ENCODE measurements at places on chromosomes 16 and 17. TPM values are rescaled to one million over a fixed set of nuclear protein-coding genes. Genes with fewer than 3 reads are reported as not detected.

CHST4 gene
- total RNA-seq = not detected

DNA sequence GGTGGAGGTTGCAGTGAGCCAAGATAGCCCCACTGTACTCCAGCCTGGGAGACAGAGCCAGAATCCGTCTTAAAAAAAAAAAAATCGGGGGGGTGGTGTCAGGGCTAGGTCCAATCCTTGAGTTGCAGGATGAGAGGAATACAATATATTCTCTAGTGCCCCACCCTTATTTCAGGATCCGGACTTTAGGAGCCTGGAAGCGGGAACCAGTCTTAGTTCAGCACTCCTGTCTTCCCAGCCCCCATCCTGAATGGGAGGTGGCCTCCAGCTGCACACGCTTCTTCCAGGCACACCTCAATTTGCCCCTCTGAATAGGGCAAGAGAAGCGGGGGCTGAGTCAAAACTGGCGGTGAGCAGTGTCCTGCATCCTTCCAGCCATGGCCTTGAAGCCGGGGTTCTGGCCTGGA is 1.6 kb downstream of the FHOD1 start:
- peaks cover 5% of the 10 kb centered on the region for H3K36me3 ChIP-seq
- H3K4me3 ChIP-seq = peak overlapping the region; percentile 82
- H3K27me3 ChIP-seq = peaks cover 13% of the 10 kb centered on the region
- no peak for DNase-seq

- peaks cover 24% of the 10 kb centered on the region for H3K4me1 ChIP-seq
- H3K27ac ChIP-seq = peak overlapping the region; percentile 79
- DNase-seq = no peak
- H3K4me3 ChIP-seq = peak overlapping the region; percentile 90
- H3K36me3 ChIP-seq = peaks cover 1% of the 10 kb centered on the region
Observed at GRCh38 chr16:54928411-54929089, 2.1 kb upstream of the IRX5 start.

DNA sequence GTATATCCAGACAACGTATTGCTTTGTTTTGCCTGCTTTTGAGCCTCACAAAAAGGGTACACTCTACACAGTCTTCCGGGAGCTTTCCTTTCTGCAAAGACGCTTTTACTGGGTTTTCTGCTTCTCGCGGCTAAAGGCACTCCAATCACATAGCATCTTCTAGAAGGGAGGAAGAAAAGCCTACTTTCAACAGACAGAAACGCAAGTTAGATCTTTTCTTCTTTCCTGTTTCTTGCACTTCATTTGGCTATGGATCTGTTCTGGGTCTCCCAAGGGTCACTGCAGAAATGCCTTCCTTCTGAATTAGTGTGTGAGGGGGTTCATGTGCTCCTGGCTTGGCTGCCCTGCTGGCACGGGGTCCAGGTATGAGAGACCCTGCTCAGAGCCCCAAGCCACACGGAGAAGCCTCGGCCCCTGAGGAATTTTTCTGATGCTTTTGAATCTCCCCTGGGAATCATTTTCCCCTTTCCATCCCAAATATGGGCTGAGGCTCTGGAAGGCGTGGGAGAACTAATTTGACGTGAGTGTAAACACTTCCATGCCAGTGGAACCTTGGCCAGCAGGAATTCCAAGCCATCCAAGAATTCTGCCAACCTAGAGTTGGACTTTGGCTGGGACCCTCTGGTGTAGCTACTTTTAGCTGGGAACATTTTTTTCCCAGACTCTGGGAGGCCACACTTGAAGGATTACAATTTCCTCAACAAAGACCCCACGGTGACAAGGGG is 49.6 kb upstream of the NKD1 start:
- DNase-seq = no peak
- no peaks in the 10 kb centered on the region for H3K27me3 ChIP-seq
- H3K27ac ChIP-seq = no peak overlapping the region
- no peaks in the 10 kb centered on the region for H3K4me1 ChIP-seq

- no peaks in the 10 kb centered on the region for H3K27me3 ChIP-seq
- H3K36me3 ChIP-seq = no peaks in the 10 kb centered on the region
- no peaks in the 10 kb centered on the region for H3K4me1 ChIP-seq
- DNase-seq = no peak
Observed at GRCh38 chr16:52364500-52364899, 182.4 kb downstream of the TOX3 start.

TRIM47 gene
- total RNA-seq = 27.9 TPM

DNA sequence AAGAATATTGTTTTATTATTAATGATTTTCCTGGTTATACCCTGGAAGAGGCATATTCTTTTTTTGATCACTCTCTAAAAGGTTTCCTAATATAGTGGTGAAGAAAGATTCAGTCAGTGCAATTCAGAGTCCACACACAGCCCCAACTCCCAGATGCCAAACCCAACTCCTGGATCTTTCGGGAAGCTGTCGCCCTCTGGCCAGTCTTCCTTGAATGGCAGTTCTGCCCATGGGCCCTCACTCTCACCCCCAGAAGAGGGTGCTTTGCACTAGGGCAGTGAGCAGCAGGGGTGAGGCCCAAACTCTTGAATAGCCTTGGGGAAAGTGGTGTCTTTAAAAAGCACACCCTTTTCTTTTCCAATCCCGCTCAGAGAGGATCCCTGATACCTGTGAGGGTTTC is 11.0 kb downstream of the KRT32 start:
- DNase-seq = no peak
- H3K4me1 ChIP-seq = no peaks in the 10 kb centered on the region
- H3K27ac ChIP-seq = no peak overlapping the region
- no peak overlapping the region for H3K4me3 ChIP-seq

DNA sequence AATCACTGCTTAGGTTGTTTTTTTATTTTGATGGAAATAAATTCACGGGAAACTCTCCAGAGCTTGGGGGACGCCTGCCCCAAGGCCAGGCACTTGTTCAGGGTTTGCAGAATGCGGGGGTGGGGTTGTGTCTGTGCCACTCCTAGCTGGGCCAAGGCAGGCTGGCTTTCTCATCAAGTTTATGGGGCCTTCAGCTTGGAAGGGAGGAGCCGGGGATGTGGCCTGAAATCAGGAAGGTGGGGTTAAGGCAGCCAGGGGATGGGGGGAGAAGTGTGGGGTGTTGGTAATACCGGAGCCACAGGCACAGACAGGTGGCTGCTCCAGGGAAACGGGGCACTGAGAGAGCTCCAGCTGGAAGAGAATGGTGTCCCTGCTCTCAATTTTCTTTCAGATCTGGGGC is 1.7 kb upstream of the CHAD start:
- no peak overlapping the region for H3K27ac ChIP-seq
- peaks cover 12% of the 10 kb centered on the region for H3K27me3 ChIP-seq
- H3K4me3 ChIP-seq = no peak overlapping the region
- peaks cover 8% of the 10 kb centered on the region for H3K4me1 ChIP-seq

- no peaks in the 10 kb centered on the region for H3K36me3 ChIP-seq
- H3K27me3 ChIP-seq = no peaks in the 10 kb centered on the region
- no peak overlapping the region for H3K27ac ChIP-seq
- no peak for DNase-seq
Observed at GRCh38 chr17:63486317-63487013, 9.6 kb downstream of the ACE start.

- no peaks in the 10 kb centered on the region for H3K4me1 ChIP-seq
- no peak for DNase-seq
- H3K4me3 ChIP-seq = no peak overlapping the region
- peaks cover 10% of the 10 kb centered on the region for H3K27me3 ChIP-seq
- no peak overlapping the region for H3K27ac ChIP-seq
Observed at GRCh38 chr17:63543822-63544420, 6.4 kb upstream of the DCAF7 start.

DNA sequence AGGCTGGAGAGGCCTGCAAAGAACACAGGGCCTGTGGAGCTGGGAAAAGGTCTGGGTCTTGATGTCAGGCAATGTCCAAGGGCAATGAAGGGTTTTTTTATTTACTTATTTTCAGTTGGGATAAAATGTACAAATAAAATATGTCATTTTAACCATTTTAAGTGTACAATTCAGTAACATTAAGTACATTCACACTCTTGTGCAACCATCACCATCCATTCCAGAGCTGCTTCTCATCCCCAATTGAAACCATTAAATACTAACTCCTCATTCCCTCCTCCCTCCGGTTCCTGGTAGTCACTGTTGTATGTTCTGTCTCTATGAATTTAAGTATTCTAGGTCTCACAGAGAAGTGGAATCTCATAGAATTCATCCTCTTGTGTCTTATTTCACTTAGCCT is 444.7 kb downstream of the HS3ST3B1 start:
- no peaks in the 10 kb centered on the region for H3K36me3 ChIP-seq
- H3K4me3 ChIP-seq = no peak overlapping the region
- H3K4me1 ChIP-seq = peaks cover 4% of the 10 kb centered on the region
- DNase-seq = no peak
- H3K27me3 ChIP-seq = peaks cover 3% of the 10 kb centered on the region

- H3K27ac ChIP-seq = no peak overlapping the region
- H3K4me3 ChIP-seq = no peak overlapping the region
- no peak for DNase-seq
- no peaks in the 10 kb centered on the region for H3K4me1 ChIP-seq
- no peaks in the 10 kb centered on the region for H3K27me3 ChIP-seq
Observed at GRCh38 chr16:27572711-27573110, 22.8 kb downstream of the KATNIP start.

FBF1 gene
- 36.0 TPM for total RNA-seq

GRCh38 chr16:19926449-19927390 is 42.1 kb upstream of the GPRC5B start:
- H3K27me3 ChIP-seq = peaks cover 4% of the 10 kb centered on the region
- no peak for DNase-seq
- H3K36me3 ChIP-seq = no peaks in the 10 kb centered on the region

GRCh38 chr17:67831268-67831667 is 6.0 kb downstream of the BPTF start:
- no peak for DNase-seq
- peaks cover 28% of the 10 kb centered on the region for H3K36me3 ChIP-seq
- H3K4me1 ChIP-seq = peaks cover 42% of the 10 kb centered on the region
- H3K27me3 ChIP-seq = no peaks in the 10 kb centered on the region
- no peak overlapping the region for H3K4me3 ChIP-seq

- no peak for DNase-seq
- peak overlapping the region; percentile 84 for H3K27ac ChIP-seq
- peak overlapping the region; percentile 88 for H3K4me3 ChIP-seq
- peaks cover 17% of the 10 kb centered on the region for H3K4me1 ChIP-seq
Observed at GRCh38 chr16:30335598-30336474, 19.3 kb downstream of the CD2BP2 start.

DNA sequence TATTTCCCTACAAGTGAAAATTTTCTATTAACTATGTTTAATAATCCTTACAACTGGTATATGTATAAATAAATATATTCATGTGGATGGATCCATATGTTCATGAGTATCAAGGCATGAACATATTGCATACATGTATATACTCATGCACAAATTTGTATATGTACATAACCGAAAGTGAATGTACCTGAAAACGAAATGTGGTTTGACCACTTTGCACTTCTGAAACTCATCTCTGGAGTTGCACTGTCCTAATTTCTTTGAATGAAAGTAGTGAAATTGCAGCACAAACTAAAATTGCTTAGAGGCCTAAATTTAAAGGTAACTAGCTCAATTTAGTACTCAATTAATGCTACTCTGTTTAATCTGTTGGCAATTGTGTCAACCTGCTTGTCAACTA is 27.4 kb upstream of the GNAO1 start:
- DNase-seq = no peak
- peaks cover 10% of the 10 kb centered on the region for H3K27me3 ChIP-seq
- no peaks in the 10 kb centered on the region for H3K36me3 ChIP-seq

DNA sequence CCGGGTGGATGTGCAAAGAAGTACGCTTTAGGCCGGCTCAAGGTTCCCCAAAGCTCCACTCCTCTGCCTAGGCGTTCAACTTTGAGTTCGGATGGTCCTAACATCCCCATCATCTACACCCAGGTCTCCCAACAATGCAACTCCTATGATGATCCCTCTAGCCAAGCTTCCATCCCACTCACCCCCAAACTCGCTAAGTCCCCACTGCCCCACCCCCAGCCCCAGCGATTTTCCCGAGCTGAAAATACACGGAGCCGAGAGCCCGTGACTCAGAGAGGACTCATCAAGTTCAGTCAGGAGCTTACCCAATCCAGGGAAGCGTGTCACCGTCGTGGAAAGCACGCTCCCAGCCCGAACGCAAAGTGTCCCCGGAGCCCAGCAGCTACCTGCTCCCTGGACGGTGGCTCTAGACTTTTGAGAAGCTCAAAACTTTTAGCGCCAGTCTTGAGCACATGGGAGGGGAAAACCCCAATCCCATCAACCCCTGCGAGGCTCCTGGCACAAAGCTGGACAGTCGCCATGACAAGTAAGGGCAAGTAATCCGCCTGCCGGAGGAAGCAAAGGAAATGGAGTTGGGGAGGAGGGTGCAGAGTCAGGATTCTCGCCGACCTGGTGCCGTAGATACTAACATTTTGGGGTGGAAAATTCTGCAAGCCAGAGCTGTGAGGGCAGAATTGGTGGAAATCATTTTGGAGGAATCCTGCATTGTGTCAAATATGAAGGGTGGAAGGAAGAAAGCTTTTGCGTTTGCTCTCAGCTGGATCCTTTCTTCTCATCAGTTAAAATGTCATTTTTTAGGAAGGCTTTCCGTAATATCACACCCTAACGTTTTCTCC is at the start of gene TP53:
TSS of gene TP53 (minus strand) at position 419 of the 836 bp plus-strand sequence. CDS start 10,896 bp downstream, outside the sequence.
- H3K4me3 ChIP-seq = peak within 1 kb of the TSS; percentile 99
- DNase-seq = peak; percentile 81
- H3K27ac ChIP-seq = peak within 1 kb of the TSS; percentile 100
- H3K36me3 ChIP-seq = peaks cover 14% of the 10 kb centered on the region
- H3K4me1 ChIP-seq = peaks cover 25% of the 10 kb centered on the region
- no peaks in the 10 kb centered on the region for H3K27me3 ChIP-seq

- H3K36me3 ChIP-seq = no peaks in the 10 kb centered on the region
- no peaks in the 10 kb centered on the region for H3K4me1 ChIP-seq
- DNase-seq = no peak
- H3K27me3 ChIP-seq = no peaks in the 10 kb centered on the region
- H3K4me3 ChIP-seq = no peak overlapping the region
Observed at GRCh38 chr17:79444198-79444597, 166.7 kb downstream of the RBFOX3 start.

ZNF747 gene
- total RNA-seq = 11.9 TPM

HCRT gene
- total RNA-seq = not detected

DNA sequence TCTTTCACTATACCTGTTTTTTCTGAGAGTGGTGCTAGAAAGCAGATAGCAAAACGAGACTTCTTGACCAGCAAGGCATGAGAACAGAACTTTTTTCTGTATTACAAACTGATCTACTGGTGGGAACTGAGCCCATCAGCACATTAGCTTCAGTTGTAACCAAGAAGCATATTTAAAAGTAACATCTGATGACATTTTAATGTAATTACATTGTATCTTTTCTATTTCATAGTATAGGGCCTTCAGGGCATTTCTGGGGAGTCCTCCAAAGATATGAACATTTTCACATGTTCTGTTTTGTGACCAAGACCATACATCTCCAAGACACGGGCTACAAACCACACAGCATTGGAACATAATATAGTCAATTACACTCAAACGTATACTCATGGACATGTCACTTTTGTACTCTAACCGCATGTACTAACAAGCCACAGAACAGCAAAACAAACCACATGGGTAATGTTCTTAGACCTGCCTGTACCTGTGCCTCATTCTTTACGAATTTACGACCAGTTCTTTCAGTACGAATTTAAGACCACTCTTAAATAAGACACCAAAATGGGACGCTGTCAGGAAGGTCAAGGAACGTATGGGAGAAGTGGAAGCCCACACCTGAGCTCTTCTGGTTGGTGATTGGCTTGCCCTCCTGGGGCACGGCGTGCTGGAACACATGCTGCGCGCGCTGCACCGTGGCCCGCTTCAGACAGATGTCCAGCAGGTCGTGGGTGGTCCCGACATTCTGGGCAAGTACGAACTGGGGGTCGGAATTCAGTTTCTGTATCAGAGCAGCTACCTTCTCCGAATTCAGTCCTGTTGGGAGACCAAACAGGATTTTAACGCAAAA is 825 bp downstream of the BLMH start:
- peak overlapping the region; percentile 94 for H3K4me3 ChIP-seq
- peak overlapping the region; percentile 88 for H3K27ac ChIP-seq
- no peak for DNase-seq
- peaks cover 16% of the 10 kb centered on the region for H3K4me1 ChIP-seq
- H3K27me3 ChIP-seq = no peaks in the 10 kb centered on the region
- peaks cover 13% of the 10 kb centered on the region for H3K36me3 ChIP-seq

NTHL1 gene
- total RNA-seq = 19.4 TPM

Data from activated naive CD8-positive, alpha-beta T cell treated with anti-CD3 and anti-CD28 coated beads, Interleukin-2, amount 10 ng/mL, durations not matched to agents 7 days and 5 days (primary cell).